AG04450 (cell line): ENCODE measurements at places on chromosomes 4 and X. TPM values are rescaled to one million over a fixed set of nuclear protein-coding genes. Genes with fewer than 3 reads are reported as not detected.

CD38 gene
- 0.02 TPM in 1 of 2 replicates, not detected in the other for polyA plus RNA-seq

F11 gene
- not detected in 2 replicates for polyA plus RNA-seq

DMD gene
- polyA plus RNA-seq = 6.6 and 7.6 TPM in 2 replicates

INPP4B gene
- 3.4 and 5.1 TPM in 2 replicates for polyA plus RNA-seq

TEX13B gene
- polyA plus RNA-seq = not detected in 2 replicates
